Effector memory CD4-positive, alpha-beta T cell (primary cell): ENCODE measurements at places on chromosomes 6 and 20.

DNA sequence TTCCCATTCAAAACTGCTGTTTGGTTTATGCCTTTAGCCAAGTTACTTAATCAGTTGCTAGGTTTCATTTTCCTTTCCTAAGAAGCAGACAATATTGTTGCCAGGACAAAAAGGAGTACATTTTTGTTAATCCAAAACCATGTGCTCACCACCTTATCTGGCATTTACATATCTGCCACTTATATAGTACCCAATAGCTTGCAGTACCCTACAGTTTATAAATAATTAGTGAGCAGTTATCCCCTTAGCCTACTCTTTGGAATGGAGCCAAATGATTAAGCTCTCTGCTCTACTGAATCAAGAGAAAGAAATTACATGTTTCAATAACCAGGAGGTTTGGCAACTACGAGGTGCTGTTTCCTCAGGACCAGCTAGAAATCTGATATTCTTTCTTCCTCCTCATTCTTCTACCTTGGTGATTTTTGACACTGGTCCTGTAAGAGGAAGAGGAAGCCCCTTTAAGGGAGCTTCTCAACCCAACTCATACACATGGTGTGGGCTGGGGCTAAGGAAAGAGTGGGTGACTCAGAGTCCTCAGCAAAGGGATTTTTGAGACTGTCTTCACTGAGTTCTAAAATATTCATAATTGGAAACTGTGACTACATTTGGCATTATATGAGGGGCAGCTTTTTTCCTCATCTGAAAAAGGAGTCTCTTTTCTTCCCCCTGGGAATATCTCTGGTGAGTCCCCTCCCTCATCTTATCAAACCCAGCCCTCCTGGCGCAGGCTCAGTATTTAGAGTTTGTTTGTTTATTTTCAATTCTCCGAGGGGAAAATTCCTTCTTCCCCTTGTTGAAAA lies 1.5 kb downstream of the ZNFX1 start:
- peak; percentile 26 for DNase-seq

DNA sequence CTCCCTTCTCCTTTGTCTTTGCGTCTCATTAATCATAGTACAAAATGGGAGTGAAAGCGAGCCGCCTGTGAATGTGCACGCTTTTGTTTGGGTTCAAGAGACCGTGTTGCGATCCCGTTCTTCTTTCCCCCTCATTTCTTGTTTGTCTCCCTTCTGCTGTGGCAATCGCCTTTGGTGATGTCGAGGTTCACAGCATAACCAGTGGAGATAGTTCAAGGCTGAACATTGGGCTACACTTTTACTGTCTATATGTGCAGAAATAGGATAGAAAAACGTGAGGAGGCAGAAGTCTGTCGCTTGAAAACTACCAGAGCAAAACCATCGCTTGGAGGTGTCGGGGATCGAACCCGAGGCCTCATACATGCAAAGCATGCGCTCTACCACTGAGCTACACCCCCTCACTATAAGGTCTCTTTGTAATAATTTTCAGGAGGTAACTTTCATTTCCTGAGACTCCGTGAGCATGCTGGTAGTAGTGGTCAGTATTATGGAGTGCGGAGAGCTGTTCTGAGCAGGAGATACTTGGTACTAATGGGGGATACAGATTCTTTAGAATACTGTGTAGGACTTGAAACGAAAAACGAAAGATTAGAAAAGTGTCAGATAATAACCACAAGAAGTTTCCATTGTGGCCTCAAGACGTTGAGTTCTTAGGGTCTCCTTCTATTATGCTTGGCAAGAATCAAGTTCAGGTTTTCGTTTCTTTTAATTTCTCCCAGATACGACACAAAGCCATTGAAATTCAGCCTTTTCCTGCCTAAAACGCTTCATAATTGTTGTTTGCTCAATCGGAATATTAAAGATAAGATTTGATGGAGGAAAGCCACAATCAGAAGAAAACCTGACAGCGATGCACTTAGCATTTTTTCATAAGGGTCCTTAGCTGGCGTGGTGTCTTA lies 106.6 kb downstream of the TRIM27 start:
- no peak for DNase-seq

DNA sequence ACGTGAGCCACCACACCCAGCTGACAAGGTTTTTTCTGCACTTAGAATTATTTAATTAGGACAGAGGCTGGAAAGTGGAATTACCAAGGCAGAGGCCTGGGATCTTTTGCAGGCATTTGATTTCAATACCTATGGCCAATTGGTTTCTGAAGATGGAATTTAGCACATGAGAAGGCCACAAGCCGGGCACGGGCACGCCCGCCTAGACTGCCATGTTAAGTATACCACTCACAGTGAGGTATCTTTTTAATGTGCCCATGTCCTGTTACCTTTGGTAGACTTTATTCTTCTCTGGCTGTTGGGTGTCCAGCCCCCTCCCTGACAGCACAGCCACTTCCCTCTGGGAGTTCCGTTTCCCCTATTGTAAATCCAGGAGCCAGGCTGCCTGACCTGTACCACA lies 18.0 kb upstream of the TAF8 start:
- no peak for DNase-seq

GRCh38 chr6:160161647-160161986 lies 40.0 kb downstream of the SLC22A1 start:
- DNase-seq, result no peak

GRCh38 chr6:43517505-43518357 lies 842 bp downstream of the POLR1C start:
- DNase-seq, result no peak

- DNase-seq, result no peak
These were observed 90.7 kb downstream of the SNAP25 start for GRCh38 chr20:10309326-10309725.

GRCh38 chr6:14734416-14735340 lies 511.2 kb upstream of the JARID2 start:
- DNase-seq, result no peak

GRCh38 chr20:31664696-31665354 lies 27.1 kb downstream of the COX4I2 start:
- no peak for DNase-seq

DNA sequence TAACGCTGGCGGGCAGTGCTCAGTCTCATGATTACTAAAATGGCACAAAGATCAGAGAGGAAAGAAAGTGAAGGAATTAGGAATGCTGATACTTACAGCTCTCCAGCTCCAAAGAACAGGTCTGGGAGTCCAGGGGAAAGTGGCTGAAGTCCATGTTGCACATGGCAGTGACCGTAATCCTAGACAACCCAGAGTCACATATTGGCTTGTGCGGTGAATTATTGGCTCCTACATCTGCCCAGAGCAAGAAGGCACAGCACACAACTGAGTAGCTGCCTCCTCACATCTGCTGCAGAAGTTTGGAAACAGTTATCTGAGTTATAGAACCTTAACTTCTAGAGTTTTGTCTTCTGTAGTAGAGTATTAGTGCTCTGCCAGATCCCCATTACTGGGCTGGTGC lies 47.2 kb downstream of the GABRR2 start:
- no peak for DNase-seq

- DNase-seq, result no peak
These were observed 5.5 kb downstream of the DYNLT1 start for GRCh38 chr6:158639056-158639455.

- DNase-seq, result no peak
These were observed 168.2 kb downstream of the GPX5 start for GRCh38 chr6:28693751-28694443.

GRCh38 chr6:7590918-7591302 lies 912 bp downstream of the SNRNP48 start:
- no peak for DNase-seq

DNA sequence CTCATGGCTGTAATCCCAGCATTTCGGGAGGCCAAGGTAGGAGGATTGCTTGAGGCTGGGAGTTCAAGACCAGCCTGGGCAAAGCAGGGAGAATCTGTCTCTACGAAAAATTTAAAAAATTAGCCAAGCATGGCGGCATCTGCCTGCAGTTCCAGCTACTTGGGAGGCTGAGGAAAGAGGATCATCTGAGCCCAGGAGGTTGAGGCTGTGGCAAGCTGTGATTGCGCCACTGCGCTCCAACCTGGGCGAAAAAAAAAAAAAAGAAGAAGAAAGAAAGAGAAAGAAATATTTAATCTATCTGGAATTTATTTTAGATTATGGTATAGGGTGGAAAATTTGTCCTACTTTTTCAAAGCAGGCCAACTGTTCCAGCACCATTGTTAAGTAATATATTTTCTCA lies 32.2 kb upstream of the HIVEP1 start:
- no peak for DNase-seq

- no peak for DNase-seq
These were observed 29.9 kb upstream of the FAM210B start for GRCh38 chr20:56328861-56329260.

- no peak for DNase-seq
These were observed 64.5 kb downstream of the CDC5L start for GRCh38 chr6:44451803-44452695.

GRCh38 chr20:59992526-59993084 lies 34.4 kb downstream of the CDH26 start:
- DNase-seq, result no peak

DNA sequence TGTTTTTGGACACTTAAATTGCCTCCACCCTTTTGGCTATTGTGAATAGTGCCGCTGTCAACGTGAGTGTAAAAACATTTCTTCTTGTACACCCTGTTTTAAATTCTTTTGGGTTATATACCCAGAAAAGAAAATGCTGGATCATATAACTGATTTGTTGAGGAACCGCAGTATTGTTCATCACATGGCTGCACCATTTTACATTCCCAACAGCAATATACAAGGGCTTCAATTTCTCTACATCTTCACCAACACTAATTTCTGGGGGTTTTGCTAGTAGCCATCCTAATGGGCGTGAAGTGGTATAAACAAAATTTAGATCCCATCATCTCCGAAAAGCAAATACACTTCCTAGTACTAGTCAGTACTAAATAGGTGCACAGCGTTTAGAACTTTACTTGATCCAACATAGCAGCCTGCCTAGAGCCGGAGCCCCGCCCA lies 579 bp upstream of the BPHL start:
- no peak for DNase-seq

- no peak for DNase-seq
These were observed 158.6 kb upstream of the RIMS1 start for GRCh38 chr6:71727632-71728294.

DNA sequence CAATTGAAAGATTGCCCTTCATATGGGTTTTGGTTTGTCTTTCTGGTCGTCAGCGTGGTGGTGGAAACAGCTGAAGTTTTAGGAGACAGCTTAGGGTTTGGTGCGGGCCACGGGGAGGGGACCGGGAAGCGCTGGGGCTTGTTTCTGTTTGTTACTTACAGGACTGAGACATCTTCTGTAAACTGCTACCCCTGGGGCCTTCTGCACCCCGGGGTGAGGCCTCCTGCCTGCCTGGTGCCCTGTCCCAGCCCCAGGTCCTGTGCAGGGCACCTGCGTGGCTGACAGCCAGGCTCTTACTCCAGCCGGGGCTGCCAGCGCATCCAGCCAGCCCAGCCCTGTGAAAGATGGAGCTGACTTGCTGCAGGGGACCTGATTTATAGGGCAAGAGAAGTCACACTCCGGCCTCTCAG lies 22.8 kb downstream of the NPEPL1 start:
- no peak for DNase-seq

- DNase-seq, result no peak
These were observed 47.1 kb downstream of the HLA-F start for GRCh38 chr6:29770306-29770705.
